Hair follicle dermal papilla cell (primary cell): ENCODE measurements at places on chromosomes 1 and 21. TPM values are rescaled to one million over a fixed set of nuclear protein-coding genes. Genes with fewer than 3 reads are reported as not detected.

FABP3 gene
- total RNA-seq, result 146 and 154 TPM in 2 replicates

LRRIQ3 gene
- total RNA-seq, result 0.36 and 0.65 TPM in 2 replicates

TCHH gene
- total RNA-seq, result under 0.01 TPM in 1 of 2 replicates, not detected in the other

DENND2D gene
- total RNA-seq, result 5.5 and 10.0 TPM in 2 replicates

DNAJC28 gene
- total RNA-seq, result 1.1 and 1.5 TPM in 2 replicates

FCRL4 gene
- total RNA-seq, result not detected in 2 replicates

HORMAD1 gene
- total RNA-seq, result 0.16 TPM in 1 of 2 replicates, not detected in the other

NIBAN1 gene
- total RNA-seq, result 44.8 and 56.3 TPM in 2 replicates

TDRD5 gene
- total RNA-seq, result not detected in 2 replicates

ADORA3 gene
- total RNA-seq, result not detected in 2 replicates

TMCO2 gene
- total RNA-seq, result not detected in 2 replicates

KRTAP6-3 gene
- not detected in 2 replicates for total RNA-seq

USP25 gene
- total RNA-seq, result 46.3 and 59.9 TPM in 2 replicates

MFAP2 gene
- total RNA-seq, result 88.9 and 99.1 TPM in 2 replicates

RGL1 gene
- total RNA-seq, result 21.5 and 21.7 TPM in 2 replicates

KIF14 gene
- total RNA-seq, result 1.6 and 1.7 TPM in 2 replicates

LCE1F gene
- not detected in 2 replicates for total RNA-seq

CFHR1 gene
- 0.16 TPM in 1 of 2 replicates, not detected in the other for total RNA-seq

GJA8 gene
- total RNA-seq, result not detected in 2 replicates

TNNI3K gene
- total RNA-seq, result 1.3 TPM in 1 of 2 replicates, not detected in the other

NTMT2 gene
- total RNA-seq, result not detected in 2 replicates

ECE1 gene
- total RNA-seq, result 166 and 185 TPM in 2 replicates

DENND2C gene
- total RNA-seq, result 3.6 and 3.9 TPM in 2 replicates

PGLYRP4 gene
- total RNA-seq, result not detected in 2 replicates

SPATA6 gene
- total RNA-seq, result 8.4 and 10.2 TPM in 2 replicates

CLEC20A gene
- not detected in 2 replicates for total RNA-seq

GPR25 gene
- not detected in 2 replicates for total RNA-seq

PIGV gene
- 15.4 and 20.1 TPM in 2 replicates for total RNA-seq

TIMM17A gene
- total RNA-seq, result 39.3 and 48.9 TPM in 2 replicates
